Thoracic aorta (tissue), 2 donors: ENCODE measurements at places on chromosomes 4 and X.

DNA sequence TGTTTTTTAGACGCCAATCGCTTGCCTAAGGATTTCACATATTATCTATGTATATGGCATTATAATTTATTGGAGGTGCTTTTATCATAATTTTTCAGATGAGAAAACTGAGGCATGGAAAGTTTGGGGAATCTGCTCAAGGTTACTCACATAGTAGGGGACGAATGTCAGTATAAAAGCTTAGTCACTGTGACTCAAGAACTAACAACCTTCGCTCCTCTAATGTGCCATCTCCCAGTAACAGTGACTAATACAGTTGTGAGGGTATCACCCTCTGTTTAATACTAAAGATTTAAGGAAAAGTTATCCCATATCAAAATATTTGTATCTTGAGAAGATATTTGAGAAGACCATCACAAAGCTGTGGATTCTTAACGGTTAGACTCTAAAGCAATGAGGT lies 353.1 kb upstream of the SPOCK3 start:
- DNase-seq = no peak

DNA sequence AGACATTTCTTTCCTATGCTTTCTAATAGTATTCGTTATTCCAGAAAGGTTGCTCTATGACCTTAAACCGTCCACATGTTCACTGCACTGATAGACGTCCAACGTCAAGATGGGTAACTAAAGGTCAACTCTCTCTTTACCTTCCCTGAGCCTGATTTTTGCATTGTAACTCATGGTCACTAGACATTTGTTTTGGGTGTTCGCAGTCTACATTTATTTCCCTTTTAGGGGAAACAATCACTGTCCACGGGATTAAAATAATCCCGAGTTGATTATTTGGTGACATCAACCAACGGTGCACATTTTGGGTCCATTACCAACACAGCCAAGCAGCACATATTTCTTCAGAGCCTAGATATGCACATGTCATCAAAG lies 540 bp upstream of the HADH start:
- DNase-seq = no peak

GRCh38 chrX:82748906-82749505 lies 759.1 kb upstream of the POU3F4 start:
- no peak for DNase-seq

DNA sequence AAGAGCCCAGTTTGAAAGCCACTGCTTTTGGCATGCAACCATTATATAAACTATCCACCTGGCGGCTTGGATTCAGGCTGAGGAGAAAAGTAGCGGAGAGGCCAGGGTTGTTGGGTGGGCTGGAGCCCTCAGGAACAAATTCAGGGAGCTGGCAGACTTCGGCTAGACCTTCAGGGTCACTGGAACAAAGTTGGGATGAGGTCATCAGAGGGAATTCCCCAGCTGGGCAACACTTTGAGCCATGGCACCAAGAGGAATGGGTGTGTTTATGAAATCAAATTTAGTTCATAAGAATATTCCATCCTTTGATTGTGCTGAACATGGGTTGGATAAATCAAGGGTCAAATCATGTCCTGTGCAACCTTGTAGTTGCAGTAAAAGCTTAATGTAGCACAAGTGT lies 22.0 kb downstream of the MTMR1 start:
- no peak for DNase-seq

- DNase-seq = no peak
Observed at GRCh38 chr4:23770011-23770410, 119.8 kb downstream of the PPARGC1A start.

DNA sequence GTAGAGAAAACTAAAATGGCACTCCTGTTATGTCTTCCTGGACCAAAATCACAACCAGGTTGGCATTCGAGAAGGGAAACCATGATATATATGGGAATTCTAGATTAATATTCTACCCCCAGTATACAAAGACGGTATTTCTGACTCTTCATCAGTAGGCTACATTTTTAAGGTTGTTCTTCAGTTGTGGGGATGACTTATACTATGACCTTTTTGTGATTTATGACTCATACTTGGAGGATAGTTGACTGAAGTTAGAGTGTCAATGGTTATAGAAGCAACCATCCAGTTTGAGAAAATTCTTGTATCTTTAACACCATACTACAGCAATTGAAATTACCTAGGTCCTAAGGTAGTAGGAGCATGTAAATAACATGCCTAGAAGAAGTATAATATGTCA lies 49.8 kb upstream of the CYSLTR1 start:
- DNase-seq = no peak

DNA sequence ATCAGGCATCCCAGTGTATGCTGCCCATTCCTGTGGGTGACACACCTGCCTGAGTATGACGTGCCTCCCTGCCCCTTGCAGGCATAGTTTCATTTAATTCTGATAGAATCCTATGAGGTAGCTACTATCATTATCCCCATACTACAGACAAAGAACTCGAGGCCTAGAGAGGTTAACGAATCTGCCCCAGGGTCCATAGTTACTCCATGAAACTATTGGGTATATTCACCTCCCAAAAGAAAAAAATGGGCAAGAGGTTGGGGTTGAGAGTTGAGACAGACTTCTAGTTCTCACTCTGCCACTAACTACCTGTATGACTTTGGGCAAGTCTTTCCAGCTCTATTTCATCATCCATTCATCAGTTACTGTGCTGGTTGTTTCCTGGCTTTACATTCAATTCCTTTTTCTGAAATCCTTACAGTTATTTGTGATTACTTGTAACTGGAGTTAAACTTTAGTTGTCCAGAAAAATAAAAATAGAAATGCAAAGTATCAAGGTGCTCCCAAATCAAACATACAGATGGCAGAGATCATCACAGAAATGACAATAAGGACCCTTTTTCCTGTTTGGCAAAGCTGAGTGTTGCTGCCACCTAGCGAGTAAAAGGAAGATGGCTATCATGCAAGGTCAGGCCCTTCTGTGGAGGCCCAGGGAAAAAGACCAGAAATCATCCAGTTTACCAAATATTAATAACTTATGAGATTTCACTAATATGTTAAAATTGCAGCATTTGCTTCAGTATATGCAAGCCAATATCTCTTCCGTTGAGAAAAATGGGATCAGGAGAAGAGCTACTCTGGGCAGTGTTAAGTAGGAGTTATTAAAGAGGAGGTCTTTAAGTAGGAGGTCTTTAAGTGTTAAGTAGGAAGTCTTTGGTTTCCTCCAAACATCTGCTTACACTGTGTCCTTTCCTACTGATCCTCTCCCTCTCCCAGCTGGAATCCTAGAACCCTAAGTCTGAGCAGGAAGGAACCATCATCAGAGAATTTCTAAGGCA lies 17.1 kb upstream of the MAP7D3 start:
- DNase-seq = no peak

- no peak for DNase-seq
Observed at GRCh38 chr4:18111081-18111480, 89.5 kb upstream of the LCORL start.

GRCh38 chr4:23890369-23891063 lies 669 bp upstream of the PPARGC1A start:
- no peak for DNase-seq

DNA sequence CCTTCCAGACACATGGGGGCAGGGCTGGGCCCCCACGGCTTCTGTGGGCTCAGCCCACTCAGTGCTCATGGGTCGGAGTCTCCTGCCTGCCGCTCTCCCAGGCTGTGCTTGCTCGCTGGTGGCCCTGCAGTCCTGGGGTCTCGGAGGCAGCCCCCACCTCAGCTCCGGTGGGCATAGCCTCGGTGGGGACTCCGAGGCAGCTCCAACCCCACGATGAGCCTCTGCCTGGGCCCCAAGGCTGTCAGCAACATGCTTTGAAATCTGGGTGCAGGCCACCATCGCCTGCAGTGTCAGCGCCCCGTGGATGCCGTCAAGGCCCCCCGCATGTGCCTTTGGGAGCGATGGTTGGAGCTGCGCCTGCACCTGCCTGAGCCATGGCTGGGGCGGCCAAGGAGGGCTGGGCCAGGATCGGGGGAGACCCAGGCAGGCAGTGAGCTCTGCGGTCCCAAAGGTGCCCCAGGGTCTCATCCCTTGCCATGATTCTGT lies 30.2 kb upstream of the SPON2 start:
- no peak for DNase-seq

- DNase-seq = no peak
Observed at GRCh38 chrX:67328476-67328875, 215.3 kb upstream of the AR start.

GRCh38 chrX:132119821-132120515 lies 7.9 kb downstream of the FRMD7 start:
- DNase-seq = no peak

GRCh38 chr4:84237008-84237407 lies 262.1 kb downstream of the NKX6-1 start:
- DNase-seq = no peak

GRCh38 chr4:84750260-84750959 lies 167.5 kb downstream of the CDS1 start:
- no peak for DNase-seq

DNA sequence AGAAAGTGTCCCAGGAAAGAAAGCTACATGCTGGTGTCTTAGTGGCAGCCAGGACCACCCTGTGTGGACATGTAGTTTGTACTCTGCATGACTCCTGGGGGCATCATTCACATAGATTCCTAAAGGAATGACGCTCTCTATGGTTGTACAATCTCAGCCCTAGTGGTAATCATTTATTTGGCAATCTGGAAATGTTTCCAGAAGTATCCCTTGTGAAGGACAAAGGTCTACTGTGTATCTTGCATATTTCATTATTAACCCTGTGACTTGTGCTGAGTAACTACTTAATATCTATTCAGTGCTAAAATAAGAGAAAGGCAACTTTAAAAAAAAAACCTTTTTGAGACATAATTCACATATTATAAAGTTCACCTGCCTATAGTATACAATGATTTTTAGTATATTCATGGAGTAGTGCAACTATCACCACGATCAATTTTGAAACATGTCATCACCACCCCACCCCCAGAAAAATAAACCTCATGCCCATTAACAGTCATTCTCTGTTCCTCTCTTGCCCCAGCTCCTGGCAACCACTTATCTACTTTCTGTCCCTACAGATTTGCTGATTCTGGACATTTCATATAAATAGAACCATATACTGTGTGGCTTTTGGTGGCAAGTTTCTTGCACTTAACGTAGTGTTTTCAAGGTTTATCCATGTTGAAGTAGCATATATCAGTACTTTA lies 51.7 kb downstream of the SHROOM3 start:
- DNase-seq = no peak
